ENCODE measurements at places on chromosomes 6 and 20. TPM values are rescaled to one million over a fixed set of nuclear protein-coding genes. Genes with fewer than 3 reads are reported as not detected.

Gene GLP1R
- total RNA-seq: not detected

Gene AKIRIN2
- 6.2 TPM for total RNA-seq

Gene HRH3
- not detected for total RNA-seq

Gene TREM2
- total RNA-seq: not detected

Gene AGPAT1
- total RNA-seq: 16.8 TPM

Gene BPIFB4
- total RNA-seq: 0.23 TPM

Gene RNF39
- total RNA-seq: not detected

Gene SIRPA
- total RNA-seq: 6.0 TPM

Gene MPC1
- total RNA-seq: 26.8 TPM
